NCI-H460 (cell line): ENCODE measurements at places on chromosomes 4 and X.

DNA sequence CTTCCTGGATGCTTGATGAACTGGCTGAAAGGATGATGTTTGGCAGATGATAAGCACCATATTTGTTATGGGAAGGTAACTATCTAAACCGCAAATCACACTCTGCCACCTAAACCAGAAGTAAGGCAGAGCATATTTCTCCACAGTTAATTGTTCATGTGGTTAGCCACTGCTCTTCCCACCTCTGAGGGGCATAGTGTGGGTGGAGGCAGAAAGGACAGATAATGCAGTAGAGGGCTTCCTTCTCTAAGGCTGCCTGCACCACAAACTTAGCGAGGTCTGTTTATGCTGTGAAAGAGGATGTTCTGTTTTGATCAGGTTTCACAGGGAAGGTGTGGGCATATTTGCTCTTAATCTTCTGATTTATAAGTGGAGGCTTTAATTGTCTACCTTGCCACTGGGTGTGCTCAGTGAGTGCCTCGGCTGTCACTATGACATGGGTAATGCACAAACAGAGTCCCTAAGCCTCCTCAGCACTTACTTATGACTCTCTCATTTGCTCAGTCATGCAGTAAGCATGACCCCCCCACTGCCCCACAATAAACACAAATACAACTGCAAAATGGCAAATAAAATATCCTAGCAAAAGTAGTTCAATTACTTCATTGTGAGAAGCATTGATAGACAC, 401.0 kb downstream of the TMA16 start:
- DNase-seq, result no peak

GRCh38 chr4:31601793-31602192, 881.6 kb downstream of the PCDH7 start:
- no peak for DNase-seq

GRCh38 chr4:128521156-128521555, 233.5 kb upstream of the PGRMC2 start:
- DNase-seq, result no peak

DNA sequence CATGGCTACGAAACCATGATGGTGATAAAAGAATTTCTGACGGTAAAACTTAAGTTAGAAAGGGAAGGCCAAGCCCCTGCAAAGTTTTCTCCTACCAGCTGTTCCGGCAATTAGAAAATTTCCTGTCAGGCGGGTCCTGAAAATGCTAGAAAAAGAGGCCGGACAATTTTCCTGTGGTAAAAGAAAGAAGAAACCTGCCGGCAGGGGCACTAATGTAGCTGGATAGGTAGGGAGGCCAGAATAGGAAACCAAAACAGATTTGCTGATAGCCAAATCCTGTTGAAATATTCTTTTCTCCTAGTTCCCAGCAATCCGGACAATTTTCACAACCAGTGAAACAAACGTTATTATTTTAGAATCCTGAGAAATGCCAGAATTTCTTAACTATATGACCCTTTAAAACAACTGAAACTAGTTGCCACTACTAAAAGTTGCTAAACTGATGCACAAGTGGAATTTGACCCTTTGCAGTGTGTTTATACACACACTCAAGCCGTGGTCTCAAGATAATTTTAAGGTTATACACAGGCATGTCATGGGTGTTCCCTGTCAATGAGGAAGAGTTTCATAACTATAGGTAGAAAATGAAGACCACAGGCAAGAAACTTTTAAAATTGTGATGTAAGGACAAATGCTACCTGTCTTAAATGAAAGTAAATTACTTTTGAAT, 47.7 kb downstream of the RPS6KA3 start:
- DNase-seq, result peak; percentile 8

DNA sequence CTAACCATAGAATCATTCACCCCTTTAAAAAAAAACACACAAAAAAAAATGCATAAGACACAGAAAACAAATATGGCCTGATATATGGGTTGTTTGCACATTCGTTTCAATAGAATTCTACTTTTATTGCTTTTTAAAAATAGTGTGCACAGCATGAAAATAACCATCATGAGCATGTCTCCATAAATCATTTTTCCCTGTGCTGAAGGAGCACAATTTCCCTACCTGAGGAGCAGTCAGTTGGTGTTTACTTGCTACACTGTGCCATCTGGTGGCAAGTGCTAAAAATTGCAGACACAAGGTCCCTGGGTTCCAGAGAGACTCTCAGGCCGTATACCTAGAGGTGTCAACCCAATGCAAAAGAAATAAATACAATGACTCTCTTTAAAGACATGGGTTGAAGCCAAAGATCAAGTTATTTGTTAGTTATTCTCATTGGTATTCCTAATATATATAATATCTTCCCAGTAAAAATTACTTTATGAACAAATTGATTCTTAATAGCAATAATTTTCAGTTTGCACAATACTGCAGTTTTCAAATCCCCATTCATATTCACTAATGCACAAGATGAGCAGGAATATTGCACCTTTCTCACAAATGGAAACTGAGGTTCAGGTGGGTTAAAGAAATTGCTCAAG, 551.4 kb downstream of the IQCM start:
- peak; percentile 29 for DNase-seq
